Pancreas (tissue), 10 donors: ENCODE measurements at places on chromosomes 5 and 9. TPM values are rescaled to one million over a fixed set of nuclear protein-coding genes. Genes with fewer than 3 reads are reported as not detected.
A peak's percentile ranks its signal among the peaks of the same experiment; 100 is the strongest.

C6 gene
- total RNA-seq = 72.8 TPM

LIFR gene
- total RNA-seq = 17.0 TPM

DNA sequence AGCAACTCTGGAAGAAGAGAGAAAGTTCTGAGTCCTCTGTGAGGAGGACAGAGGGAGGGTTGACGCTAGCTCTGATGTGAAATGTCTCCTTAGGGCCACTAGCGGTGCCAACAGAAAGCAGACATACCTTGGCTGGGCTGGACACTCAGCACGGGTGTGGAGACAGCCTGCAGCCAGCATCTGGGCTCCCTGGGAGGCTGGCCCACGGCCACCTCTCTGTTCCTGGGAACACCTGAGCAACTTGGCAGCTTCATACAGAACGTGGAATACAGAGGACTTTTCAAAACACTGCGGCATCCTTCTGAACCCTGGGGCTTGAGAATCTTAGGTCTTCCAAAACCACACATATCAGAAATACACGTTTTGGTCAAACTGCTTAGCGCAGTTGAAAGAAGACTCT lies 269.1 kb downstream of the FSTL4 start:
- no peak overlapping the region for H3K4me3 ChIP-seq
- no peaks in the 10 kb centered on the region for H3K27me3 ChIP-seq
- H3K27ac ChIP-seq = no peak overlapping the region
- H3K36me3 ChIP-seq = no peaks in the 10 kb centered on the region
- DNase-seq = no peak
- H3K4me1 ChIP-seq = no peaks in the 10 kb centered on the region

CDX1 gene
- 0.16 TPM for total RNA-seq

DNA sequence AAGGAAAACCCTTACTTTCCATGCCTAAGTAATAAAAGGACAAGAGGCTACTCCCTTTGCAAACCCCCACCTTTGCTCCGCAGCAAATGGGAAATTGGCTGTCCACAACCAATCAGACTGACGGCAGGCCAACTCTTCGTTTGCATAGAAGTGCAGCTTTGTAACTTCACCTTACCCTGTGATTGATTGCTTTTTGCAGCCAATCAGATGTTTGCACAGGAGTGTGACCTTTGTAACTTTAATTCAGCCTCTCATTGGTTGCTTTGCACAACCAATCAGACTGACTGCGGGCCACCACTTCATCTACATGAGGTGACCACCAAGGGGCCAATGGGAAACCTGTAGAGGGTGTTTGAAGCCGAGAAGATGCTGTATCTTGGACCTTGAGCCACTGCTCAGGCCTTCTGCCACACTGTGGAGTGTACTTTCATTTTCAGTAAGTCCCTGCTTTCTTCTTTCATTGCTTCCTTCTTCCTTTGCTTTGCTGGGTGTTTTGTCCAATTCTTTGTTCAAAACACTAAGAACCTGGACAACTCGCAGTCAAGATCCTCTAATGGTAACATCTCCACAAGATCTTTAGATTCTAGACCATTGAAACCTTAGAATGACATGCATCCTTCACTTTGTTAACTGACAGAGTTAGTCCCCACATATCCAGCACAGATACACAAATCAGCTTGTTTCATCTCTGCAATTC lies 51.3 kb upstream of the FREM1 start:
- no peaks in the 10 kb centered on the region for H3K27me3 ChIP-seq
- H3K4me1 ChIP-seq = no peaks in the 10 kb centered on the region
- H3K4me3 ChIP-seq = peak overlapping the region; percentile 23
- H3K36me3 ChIP-seq = no peaks in the 10 kb centered on the region
- peak overlapping the region; percentile 50 for H3K27ac ChIP-seq
- DNase-seq = no peak
